GM23338 (cell line): ENCODE measurements at places on chromosomes 7 and 10.

GRCh38 chr7:44087911-44088838 lies 5.8 kb upstream of the POLM start:
- no peak for DNase-seq

- DNase-seq, result no peak
These were observed 23.1 kb downstream of the RCC1L start for GRCh38 chr7:75050501-75050900.

GRCh38 chr10:108187408-108188012 lies 1023.0 kb upstream of the SORCS1 start:
- DNase-seq, result no peak

DNA sequence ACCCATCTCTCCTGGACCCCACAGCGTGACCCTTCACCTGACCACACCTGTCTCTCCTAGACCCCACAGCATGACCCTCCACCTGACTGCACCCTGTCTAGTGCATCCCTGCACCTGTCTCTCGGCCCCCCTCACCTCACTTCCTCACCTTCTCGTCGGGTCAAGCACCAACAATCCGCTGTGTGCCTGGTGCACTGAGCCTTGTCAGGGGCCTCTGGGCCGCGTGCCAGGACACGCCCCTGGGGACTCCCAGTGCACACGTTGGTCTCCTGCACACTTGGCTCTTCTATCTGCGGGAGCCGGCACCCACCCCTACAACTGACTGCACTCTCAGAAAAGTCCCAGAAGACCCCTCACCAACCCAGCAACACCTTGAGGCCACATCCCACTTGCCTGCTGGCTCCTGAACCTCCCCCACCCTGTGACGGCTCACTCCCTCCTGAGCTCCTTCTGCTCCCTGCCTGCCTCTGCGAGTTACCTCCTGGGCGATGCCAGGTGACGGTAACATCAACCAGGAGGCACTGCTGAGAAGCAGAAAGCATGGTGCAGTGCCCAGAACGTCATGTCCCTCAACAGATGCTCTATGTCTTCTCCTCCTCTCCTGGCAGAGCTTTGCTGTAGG lies 147.6 kb downstream of the DIP2C start:
- DNase-seq, result no peak

GRCh38 chr10:120612756-120613155 lies 155.7 kb downstream of the PLPP4 start:
- DNase-seq, result no peak

DNA sequence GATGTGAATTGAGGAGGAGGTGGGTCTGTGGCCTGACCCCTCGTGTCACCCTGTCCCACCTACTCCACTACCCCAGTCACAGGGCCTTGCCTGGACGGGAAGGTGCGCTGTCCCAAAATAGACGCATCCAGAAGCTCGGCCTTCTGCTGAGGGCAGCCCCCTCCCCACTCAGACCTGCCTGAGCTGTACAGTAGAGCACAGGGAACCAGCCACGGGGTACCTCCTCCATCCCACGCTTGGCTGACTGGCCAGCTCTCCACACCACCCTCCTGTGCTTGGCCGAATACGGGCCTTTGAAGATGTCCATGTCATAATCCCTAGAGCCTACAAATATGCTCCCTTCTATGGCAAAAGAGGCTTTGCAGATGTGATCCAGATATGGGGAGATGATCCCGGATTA lies 88.3 kb downstream of the CHST15 start:
- DNase-seq, result no peak

DNA sequence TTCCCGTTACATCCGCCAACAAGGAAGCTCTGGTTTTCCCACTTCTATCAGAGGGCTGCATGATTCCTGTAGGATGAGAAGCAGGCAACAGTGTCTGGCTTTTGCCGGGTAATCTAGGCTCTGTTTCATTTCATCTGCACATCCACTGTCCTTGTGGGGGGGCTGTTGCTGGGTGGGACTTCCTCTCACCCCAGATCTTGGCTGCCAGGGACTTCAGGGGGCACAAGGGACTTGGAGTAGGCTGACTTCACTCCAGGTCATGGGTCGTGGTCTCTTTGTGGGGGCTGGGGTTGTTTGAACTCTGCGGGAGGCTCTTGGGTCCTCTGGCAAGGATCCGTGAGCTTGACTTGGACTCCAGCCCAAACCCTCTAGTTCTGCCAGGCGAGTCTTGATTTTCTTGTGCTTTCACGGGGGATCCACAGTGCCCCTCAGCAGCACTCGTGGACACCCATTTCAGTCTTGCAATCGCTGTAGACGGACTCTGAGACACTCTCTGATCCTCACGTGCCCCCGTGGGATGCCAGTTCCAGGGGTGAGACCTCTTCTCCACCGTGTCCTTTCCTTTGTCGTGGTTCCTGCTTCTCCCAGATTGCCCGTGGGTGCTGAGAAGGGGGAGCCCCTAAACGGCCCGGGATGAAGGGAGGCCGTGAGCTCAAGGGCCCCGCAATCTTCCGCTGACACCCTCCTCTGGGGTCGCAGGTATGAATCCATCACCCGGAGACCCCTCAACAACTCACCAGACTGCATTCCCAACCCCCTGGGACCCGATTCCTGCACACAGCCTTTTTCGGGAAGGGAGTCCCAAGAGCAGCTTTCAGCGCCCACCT lies 21.4 kb upstream of the ZNF273 start:
- no peak for DNase-seq
